ENCODE measurements at places on chromosomes 5 and 9.

- DNase-seq: no peak
These were observed 102.6 kb downstream of the TMEM232 start for GRCh38 chr5:110623874-110624273.

DNA sequence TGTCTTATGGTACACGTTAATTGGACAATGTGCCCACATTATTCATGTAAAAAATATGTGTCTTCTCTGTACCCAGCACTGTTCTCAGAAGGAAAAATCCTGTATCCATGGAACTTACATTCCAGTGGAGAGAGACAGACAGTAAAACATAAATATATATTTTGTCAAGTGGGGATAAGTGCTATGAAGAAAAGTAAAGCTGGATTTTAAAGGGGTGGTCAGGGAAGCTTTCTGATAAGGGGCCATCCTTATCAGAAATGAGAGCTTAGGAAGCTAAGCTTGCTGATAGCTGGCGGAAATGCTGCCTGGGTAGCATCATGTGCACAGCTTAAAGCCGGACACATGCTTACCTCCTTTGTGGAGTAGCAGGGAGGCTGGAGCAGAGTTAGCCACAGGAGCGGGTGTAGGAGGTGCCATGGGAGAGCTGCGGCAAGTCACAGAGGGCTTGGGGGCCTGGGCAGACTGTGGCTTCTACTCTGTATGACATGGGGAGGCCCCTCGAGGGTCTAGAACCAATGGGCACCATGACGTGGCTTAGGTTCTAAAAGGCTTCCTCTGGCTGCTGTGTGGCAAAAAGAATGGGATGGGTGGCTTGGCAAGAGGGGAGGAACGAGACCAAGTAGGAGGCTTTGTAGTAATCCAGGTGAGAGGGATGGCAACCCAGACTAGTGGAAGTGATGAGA, 141.7 kb downstream of the FGF1 start:
- DNase-seq: no peak

DNA sequence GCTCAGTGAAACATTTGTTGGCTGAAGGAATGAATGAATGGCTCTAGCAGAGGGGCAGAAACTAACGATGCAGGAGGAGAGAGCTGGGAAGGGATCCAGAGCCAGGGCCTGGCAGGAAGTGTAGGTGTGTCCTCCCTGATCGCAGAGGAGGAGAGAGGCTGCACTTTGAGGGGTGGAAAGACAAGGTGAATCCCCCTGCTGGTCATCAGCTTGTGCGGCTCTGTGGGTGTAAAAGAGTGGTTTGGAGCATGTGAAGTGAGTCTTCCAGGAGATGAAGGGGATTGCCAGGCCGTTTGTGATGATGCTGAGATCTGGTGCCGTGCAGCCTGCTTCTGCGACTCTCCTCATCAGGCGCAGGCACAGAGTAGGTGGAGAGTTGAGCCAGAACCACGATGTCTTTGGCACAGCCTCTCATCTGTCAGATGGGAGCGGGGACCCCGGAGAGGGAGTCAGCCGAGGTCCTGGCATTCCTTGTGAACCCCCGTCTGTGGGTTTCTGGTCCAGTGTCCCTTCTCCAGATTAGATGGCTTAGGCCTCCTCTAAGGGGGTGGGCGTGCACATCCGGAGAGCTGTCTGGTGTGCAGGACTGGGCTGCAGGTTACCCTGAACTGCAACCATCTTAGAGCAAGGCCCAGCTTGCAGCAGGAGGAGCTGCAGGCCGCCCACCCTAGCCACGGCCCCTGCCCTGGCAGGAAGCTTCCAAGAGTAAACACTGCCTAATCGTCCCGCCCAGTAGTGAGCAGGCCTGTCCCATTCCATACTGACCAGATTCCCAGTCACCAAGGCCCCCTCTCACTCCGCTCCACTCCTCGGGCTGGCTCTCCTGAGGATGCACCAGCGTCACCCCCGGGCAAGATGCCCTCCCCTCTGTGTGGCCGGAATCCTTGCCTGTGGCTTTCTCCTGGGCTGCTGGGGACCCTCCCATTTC, at the start of gene ADAMTS13:
TSS of gene ADAMTS13 (plus strand) at position 753 of the 928 bp plus-strand sequence. CDS start at position 830, 77 bp downstream.
- DNase-seq: no peak

DNA sequence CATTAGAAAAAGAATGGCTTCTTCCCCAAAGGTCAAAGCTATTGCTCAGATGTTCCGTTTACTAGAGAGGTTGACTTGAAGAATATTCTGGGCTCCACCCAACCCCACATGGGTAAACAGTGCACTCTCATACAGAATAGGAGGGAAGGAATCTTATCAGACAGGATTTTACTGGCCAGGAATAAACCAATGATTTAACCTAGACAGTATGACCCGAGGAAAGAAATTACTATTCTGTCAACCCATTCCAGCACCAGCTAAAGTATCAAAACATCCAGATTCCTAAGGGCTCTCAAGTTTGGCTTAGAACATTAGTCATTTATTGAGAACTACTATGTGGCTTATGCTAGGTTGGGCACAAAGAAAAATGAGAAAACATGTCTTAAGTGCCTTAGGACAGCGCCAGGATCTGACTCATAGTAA, 493.6 kb upstream of the KLF4 start:
- DNase-seq: no peak

DNA sequence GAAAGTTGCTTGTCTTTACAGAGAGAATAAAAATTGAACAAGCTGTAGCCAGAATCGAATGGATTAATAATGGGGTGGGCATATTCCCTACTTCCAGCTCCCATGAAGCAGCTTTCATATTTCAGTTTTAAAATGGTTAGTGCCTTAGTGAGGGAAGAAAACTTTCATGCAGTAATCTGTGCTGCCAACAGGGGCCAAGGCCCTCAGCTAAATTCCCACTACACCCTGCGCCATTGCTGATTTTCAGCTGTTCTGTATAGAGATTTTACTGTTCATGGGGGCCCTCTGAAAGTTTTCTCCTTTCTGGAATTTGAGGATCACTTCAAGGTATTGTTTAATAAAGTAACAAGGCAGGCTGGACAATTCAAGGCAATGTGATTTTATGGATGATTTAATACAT, 58.2 kb downstream of the CAST start:
- no peak for DNase-seq

- DNase-seq: no peak
These were observed 110.9 kb upstream of the PRRC1 start for GRCh38 chr5:127406326-127407121.

- no peak for DNase-seq
These were observed 24.0 kb downstream of the CDH6 start for GRCh38 chr5:31217446-31217845.

DNA sequence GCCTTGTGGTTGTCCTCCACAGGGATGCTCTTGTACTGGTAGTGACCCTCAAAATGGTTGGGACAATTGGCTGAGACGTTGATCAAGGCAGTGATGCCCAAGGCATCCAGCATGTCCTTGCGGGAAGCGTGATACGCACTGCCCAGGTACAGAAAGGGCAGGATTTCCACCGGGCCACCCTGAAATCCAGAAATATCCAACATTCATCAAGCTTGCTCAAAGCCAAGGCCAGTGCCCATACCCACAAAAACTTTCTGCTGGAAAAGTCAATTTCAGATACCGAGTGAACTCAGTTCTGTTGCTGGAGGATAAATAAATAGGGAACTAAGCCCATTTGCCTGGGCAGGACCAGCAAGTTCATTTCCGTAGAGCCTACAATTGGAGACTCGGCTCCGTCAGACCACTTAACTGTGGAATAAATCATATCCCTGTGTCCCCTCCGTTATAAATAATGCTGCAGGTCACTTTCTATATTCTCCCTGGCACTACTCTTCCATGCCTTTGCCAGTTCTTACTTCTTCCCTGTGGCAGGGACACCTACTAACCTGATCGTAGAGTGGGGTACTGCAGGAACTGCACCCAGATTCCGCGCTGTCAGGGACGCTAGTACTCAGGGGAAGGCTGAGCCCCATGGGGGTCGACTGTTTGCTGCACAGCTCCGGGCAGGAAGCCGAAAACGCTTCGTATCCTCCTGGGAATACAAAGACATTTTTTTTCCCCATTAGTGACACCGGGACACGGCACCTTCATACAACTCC, 1.2 kb downstream of the DUSP1 start:
- DNase-seq: peak; percentile 23

DNA sequence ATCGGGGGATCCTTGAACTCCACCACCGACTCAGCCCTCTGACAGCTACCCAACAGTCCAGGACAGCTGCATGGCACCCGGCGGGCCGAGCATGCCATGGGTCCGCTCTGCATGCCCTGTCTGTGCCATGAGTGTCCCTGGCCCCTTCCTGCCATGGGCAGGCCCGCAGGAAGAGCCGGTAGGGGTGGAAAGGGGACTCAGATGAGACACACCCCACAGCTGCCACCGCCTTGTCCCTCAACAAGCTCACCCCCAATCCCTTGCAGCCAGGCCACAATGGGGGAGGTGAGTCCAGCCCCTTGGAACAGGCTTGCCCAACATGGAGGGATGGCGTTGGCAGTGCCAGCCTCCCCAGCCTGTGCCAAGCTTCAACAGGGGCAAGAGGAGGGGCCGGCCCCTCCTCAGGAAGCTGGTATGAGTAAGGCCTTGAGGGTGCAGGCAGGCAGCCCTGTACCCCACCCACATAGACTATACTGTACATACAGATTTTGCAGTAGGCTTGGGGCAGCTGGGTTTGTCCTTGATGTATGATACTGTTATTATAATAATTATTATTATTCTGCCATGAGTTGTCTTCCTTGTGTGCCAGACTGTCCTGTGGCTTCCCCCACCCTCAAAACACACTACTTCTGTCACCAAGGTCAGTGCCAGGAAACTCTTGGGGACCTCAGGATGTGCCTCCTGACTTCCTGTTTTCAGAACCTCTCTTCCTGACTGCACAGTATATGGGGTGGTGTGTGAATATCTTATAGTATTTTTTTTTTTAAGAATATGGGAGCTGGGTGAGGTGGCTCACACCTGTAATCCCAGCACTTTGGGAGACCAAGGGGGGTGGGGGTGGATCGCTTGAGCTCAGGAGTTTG, 12.0 kb upstream of the SLC34A1 start:
- DNase-seq: no peak

DNA sequence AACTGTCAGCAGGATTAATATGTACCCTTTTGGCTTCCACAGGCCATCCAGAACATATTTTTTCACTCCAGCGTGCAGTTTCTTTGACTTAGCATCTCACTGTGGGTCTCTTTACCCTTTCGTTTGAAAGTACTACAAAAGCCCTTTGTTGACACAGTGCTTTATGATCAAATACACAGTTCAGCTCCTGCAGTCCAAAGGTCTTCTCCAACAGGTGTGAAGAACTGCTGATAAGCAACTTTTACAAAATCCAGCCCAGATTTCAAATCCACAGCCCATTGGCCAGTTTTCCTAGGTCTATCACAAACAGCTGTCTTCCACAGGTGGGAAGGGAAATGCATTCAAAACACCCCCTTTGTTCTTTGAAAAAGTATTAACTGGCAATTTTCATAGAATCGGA, 54.8 kb downstream of the MYO10 start:
- DNase-seq: no peak

DNA sequence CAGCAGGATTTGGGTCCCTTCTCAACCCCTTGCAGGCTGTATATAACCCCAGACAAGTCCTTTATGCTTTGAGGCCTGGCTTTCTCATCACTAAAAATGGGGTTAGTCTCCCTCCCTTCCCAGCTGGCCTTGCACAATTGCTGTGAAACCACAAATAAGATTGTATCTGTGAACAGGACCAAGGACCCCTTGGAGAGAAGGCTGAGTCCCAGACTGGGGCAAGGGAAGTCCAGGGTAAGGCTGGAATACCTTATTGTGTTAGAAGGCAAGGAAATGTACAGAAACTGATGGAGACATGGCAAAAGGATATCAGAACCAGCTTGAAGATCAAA, 11.4 kb downstream of the MACROH2A1 start:
- DNase-seq: no peak

All from NCI-H524 (cell line).